ENCODE measurements at places on chromosomes 11 and 22. TPM values are rescaled to one million over a fixed set of nuclear protein-coding genes. Genes with fewer than 3 reads are reported as not detected.

The OR52N5 gene
- not detected for total RNA-seq

DNA sequence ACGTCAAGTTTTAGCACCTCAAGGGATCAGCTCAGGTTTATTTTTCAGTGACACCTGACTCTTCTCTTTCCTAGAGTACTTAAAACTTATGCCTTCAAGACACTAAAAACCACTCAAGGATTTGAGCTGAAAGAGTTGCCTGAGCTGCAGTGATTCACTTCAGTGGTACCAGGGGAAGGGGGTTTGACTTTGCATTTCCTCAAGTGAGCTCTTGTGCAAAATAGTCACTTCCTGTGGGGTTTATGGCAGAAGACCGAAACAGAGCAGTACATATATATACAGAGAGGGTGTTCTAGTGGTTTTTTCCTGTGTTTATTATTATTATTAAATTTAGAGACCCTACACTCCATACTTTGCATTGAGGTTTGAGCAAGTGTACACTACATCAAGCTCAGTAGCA lies 60.7 kb downstream of the DBX1 start:
- no peak for DNase-seq

DNA sequence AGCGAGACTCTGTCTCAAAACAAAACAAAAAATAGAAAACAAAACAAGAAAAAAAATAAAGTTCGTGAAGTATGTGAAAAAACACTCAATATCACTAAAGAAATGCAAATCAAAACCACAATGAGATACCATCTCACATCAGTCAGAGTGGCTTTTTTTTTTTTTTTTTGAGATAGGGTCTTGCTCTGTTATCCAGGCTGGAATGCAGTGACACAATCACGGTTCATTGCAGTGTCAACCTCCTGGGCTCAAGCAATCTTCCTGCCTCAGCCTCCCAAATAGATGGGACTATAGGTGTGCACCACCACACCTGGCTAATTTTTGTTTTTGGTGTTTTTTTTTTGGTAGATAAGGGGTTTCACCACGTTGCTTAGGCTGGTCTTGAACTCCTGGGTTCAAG lies 37.5 kb downstream of the ATG16L2 start:
- DNase-seq, result no peak

- no peak for DNase-seq
These were observed 167.2 kb upstream of the ZBED5 start for GRCh38 chr11:11025087-11025486.

GRCh38 chr11:67062526-67063373 lies 6.1 kb downstream of the RHOD start:
- DNase-seq, result no peak

DNA sequence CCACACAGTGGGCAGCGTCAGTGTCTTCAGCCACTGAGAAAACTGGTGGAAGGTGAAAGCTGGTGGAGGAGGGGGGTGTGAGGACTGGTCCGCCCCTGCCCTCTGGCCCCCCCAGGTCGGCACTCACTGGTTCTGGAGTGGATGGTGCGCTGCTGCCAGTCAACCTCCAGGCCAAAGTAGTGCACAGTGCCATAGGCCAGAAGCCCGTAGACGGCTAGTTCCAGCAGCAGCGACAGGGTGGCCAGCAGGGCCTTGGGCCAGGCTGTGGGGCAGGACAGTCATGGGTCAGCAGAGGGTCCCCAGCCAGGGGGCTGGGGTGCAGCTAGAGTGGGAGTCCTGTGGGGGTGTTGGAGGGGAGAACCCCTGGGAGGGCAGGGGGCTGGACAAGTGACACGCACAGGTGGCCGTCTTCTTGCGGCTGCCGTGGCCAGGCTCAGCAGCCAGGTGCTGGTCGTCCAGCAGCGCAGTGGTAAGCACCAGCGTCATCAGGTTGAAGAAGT lies 2.2 kb downstream of the LMF2 start:
- no peak for DNase-seq

The GPR83 gene
- not detected for total RNA-seq

The KCNQ1 gene
- 2.3 TPM for total RNA-seq

- no peak for DNase-seq
These were observed 35.6 kb upstream of the EIF3D start for GRCh38 chr22:36564422-36565158.

GRCh38 chr22:21568347-21569075 lies 997 bp downstream of the UBE2L3 start:
- no peak for DNase-seq

The IL18BP gene
- total RNA-seq, result 6.4 TPM

DNA sequence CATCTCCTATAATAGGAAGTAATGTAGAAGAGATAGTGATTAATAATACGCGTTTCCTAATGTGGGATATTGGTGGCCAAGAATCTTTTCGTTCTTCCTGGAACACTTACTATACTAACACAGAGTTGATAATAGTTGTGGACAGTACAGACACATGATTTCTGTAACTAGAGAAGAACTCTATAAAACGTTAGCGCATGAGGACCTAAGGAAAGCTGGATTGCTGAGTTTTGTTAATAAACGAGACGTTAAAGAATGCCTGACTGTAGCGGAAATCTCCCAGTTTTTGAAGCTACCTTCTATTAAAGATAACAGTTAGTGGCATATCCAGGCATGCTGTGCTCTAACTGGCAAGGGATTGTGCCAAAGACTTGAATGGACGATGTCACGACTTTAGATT lies 83.3 kb downstream of the GGT1 start:
- DNase-seq, result no peak

The OR51B2 gene
- not detected for total RNA-seq

DNA sequence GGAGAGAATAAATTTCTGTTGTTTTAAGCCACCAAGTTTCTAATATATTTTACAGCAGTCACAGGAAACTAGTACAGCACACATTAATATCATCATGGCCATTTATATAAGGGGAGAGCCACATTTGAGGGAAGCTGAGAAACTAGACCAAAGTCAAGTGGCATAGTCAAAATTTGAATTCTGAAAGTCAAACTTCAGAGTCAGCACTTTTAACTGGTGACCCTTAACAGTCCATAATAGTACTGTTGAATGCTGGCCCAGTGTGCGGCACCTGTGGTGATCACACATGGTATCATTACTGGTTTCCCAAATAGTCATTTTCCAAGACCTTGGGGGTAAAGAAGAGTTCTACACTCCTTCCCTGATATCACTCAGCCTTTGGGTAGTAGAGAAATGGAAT lies 44.3 kb upstream of the PAX6 start:
- DNase-seq, result no peak

The PGA5 gene
- total RNA-seq, result not detected

- no peak for DNase-seq
These were observed 34.8 kb upstream of the TMEM135 start for GRCh38 chr11:87002918-87003317.

GRCh38 chr22:45645526-45646414 lies 25.9 kb upstream of the ATXN10 start:
- DNase-seq, result no peak

DNA sequence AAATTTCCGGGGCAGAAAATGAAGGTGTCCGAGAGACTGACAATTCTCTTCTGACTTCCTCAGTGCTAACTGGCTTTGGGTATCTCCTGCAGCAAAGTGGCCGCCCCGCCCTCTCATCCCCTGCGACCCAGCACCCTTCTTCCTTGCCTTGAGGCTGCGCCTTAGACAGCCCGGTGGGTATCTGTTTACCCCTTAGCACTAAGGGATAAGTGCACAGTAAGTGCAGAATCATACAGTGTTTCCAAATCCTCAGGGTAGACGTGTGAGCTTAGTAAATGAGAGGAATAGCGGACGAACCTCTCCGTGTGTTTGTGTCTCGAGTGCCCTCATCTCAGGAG lies 368 bp upstream of the CHORDC1 start:
- no peak for DNase-seq

DNA sequence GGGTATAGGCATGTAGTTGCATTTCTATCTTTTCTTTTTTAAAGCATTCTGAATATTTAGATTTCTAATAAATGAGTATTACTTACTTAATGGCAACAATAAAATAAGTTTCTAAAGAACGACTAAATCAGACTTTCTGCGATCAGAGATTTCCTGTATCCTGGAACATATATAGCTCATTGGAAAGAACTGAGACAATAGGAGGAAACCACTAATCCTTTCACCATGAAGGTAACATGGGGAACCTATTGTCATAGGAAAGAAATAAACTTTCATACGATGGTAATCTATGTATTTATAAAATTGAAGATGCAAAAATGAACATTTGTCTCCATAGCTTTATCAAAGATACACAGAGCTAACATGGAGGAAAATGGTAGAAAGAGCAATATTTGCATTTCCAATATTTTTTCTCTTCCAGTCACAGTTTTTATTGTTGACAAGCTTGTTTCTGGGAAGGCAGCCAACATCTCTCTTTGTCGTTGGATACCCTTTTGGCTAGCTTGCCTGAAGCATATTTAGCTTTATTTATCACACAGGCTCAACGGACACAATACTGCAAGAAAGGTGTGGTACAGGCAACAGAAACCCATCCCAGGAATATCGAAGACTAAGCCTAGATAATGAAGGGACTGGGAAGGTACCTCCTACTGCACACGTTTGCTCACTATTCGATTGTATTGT lies 293.3 kb upstream of the MPPED2 start:
- DNase-seq, result no peak

The BACE1 gene
- 13.6 TPM for total RNA-seq

The PSMC3 gene
- total RNA-seq, result 126 TPM

The LRP4 gene
- total RNA-seq, result 9.9 TPM

GRCh38 chr22:20949698-20950183 lies 17.3 kb upstream of the AIFM3 start:
- no peak for DNase-seq

The ZNF202 gene
- total RNA-seq, result 10.5 TPM

All from kidney epithelial cell (primary cell).